ENCODE measurements at places on chromosomes 7 and 10. TPM values are rescaled to one million over a fixed set of nuclear protein-coding genes. Genes with fewer than 3 reads are reported as not detected.

DNA sequence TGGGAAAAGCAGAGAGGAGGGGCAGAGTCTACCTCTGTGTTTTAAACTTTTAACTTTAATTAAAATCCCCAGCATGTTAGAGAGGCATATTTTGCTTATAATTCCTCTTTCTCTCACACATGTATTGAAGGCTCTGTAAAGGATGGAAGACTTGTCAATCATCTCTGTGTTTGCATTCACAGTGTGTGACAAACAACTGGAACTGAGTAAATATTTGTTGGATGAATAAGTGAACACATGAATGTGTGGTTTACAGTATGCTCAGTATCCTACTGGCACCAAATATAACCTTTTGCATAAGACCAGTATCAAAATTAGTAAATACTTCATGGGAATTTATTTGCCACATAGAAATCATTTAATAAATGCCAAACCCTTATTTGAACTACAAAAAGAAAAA, 829.0 kb downstream of the GRID1 start:
- no peak overlapping the region for H3K4me3 ChIP-seq
- no peak for DNase-seq
- H3K27ac ChIP-seq: no peak overlapping the region
- H3K36me3 ChIP-seq: no peaks in the 10 kb centered on the region
- H3K27me3 ChIP-seq: no peaks in the 10 kb centered on the region

UPK3B gene
- 1.9 TPM for total RNA-seq

DNA sequence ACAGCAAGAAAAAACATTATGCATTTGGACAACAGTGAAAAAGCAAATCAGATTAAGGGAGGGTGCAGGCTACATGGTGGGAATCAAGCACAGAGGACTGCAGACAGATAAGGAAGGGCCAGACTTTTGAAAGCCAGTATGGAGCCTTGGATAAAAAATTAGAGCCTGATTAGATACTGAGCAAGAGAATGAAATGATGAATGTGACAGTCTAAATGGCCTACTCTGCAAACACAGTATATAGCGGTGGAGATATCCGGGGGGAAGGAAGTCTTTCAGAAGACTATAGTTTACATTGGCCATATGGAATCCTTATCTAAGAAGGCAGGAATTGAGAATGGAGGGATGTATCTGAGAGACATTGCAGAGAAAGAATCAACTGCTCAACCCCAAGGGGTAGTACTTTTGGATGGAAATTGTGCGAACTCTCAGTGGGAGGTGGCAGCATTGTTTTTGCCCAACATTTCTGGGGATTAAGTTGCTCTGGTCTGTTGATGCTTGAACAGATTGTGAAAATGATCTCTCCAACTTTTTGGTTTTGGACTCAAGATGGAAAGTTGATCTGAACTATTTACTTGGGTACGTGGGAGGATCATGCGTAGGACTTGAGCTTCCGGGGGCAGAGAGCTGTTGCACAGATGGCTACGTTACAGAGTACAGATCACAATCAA, 39.4 kb upstream of the CHCHD3 start:
- H3K36me3 ChIP-seq: no peaks in the 10 kb centered on the region
- H3K4me1 ChIP-seq: no peaks in the 10 kb centered on the region
- H3K4me3 ChIP-seq: no peak overlapping the region
- DNase-seq: peak; percentile 20
- H3K27ac ChIP-seq: no peak overlapping the region

TMEM178B gene
- total RNA-seq: 20.0 TPM

- DNase-seq: no peak
- no peaks in the 10 kb centered on the region for H3K36me3 ChIP-seq
- H3K27ac ChIP-seq: no peak overlapping the region
- H3K4me1 ChIP-seq: no peaks in the 10 kb centered on the region
- no peaks in the 10 kb centered on the region for H3K27me3 ChIP-seq
Observed at GRCh38 chr10:91080776-91081175, 139.7 kb upstream of the PCGF5 start.

DNA sequence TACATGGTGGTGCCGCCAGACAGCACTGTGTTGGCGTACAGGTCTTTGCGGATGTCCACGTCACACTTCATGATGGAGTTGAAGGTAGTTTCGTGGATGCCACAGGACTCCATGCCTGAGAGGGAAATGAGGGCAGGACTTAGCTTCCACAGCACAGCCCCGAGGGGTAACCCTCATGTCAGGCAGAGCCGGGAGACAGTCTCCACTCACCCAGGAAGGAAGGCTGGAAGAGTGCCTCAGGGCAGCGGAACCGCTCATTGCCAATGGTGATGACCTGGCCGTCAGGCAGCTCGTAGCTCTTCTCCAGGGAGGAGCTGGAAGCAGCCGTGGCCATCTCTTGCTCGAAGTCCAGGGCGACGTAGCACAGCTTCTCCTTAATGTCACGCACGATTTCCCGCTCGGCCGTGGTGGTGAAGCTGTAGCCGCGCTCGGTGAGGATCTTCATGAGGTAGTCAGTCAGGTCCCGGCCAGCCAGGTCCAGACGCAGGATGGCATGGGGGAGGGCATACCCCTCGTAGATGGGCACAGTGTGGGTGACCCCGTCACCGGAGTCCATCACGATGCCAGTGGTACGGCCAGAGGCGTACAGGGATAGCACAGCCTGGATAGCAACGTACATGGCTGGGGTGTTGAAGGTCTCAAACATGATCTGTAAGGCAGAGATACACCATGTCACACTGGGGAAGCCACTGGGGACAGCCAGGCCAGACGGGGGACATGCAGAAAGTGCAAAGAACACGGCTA, 104.6 kb upstream of the TNRC18 start:
- H3K27me3 ChIP-seq: no peaks in the 10 kb centered on the region
- peak; percentile 31 for DNase-seq
- no peaks in the 10 kb centered on the region for H3K4me1 ChIP-seq
- H3K4me3 ChIP-seq: peak overlapping the region; percentile 90
- peak overlapping the region; percentile 100 for H3K27ac ChIP-seq
- peaks cover 41% of the 10 kb centered on the region for H3K36me3 ChIP-seq

GRCh38 chr10:88082806-88083596, 219.6 kb downstream of the PTEN start:
- H3K27ac ChIP-seq: no peak overlapping the region
- no peaks in the 10 kb centered on the region for H3K27me3 ChIP-seq
- DNase-seq: no peak
- H3K4me1 ChIP-seq: peaks cover 19% of the 10 kb centered on the region
- no peak overlapping the region for H3K4me3 ChIP-seq
- no peaks in the 10 kb centered on the region for H3K36me3 ChIP-seq

Data from kidney (tissue), 22 donors.